ENCODE measurements at places on chromosomes 11 and 22.

- H3K27me3 ChIP-seq, result no peaks in the 10 kb centered on the region
- no peak for DNase-seq
- no peaks in the 10 kb centered on the region for H3K36me3 ChIP-seq
- no peak overlapping the region for H3K27ac ChIP-seq
- no peak overlapping the region for H3K4me3 ChIP-seq
Measured at GRCh38 chr11:109808569-109808968, 284.6 kb upstream of the ZC3H12C start.

- peak overlapping the region; percentile 85 for H3K27ac ChIP-seq
- peaks cover 41% of the 10 kb centered on the region for H3K4me1 ChIP-seq
- H3K36me3 ChIP-seq, result no peaks in the 10 kb centered on the region
- H3K27me3 ChIP-seq, result no peaks in the 10 kb centered on the region
Measured at GRCh38 chr22:37183432-37184379, 4.3 kb downstream of the C1QTNF6 start.

DNA sequence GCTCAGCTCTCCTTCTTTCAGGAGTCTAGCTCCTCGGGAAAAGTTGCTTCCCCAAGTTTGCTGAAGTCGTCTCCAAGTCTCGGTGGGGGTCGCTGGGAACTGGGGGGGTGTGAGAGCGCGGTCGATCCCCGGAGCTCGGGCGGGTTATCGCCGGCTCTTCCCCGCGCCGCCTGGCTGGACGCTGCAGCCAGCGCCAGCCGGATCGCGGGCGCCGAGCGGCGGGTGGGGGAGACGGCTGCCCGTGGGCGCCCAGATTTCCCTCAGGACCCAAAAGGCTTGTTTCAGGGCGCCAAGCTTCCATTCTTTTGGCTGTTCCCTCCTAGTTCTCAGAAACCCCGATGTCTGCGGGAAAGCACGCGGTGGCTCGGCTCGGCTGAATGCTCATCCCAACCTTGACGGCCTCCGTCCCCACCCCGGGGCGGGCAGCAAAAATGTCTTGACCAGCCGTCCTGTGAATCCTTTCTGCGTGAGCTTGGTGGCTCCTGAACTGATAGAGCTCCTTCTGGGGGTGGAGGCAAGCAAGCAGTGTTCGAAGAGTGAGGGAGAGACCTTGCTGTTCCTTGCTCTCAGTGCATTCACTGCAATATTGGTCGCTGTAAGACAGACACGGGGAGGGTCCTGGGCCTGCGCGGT lies 1.7 kb downstream of the ZBTB16 start:
- H3K4me3 ChIP-seq, result peak overlapping the region; percentile 91
- peaks cover 50% of the 10 kb centered on the region for H3K27me3 ChIP-seq
- H3K36me3 ChIP-seq, result no peaks in the 10 kb centered on the region
- peaks cover 12% of the 10 kb centered on the region for H3K4me1 ChIP-seq

- no peak overlapping the region for H3K4me3 ChIP-seq
- no peak for DNase-seq
- H3K4me1 ChIP-seq, result no peaks in the 10 kb centered on the region
- no peaks in the 10 kb centered on the region for H3K36me3 ChIP-seq
Measured at GRCh38 chr11:119976805-119977560, 160.9 kb downstream of the TRIM29 start.

- H3K27ac ChIP-seq, result no peak overlapping the region
- H3K27me3 ChIP-seq, result peaks cover 13% of the 10 kb centered on the region
- DNase-seq, result no peak
- no peak overlapping the region for H3K4me3 ChIP-seq
- no peaks in the 10 kb centered on the region for H3K36me3 ChIP-seq
Measured at GRCh38 chr11:61632096-61632495, 48.1 kb upstream of the DAGLA start.

DNA sequence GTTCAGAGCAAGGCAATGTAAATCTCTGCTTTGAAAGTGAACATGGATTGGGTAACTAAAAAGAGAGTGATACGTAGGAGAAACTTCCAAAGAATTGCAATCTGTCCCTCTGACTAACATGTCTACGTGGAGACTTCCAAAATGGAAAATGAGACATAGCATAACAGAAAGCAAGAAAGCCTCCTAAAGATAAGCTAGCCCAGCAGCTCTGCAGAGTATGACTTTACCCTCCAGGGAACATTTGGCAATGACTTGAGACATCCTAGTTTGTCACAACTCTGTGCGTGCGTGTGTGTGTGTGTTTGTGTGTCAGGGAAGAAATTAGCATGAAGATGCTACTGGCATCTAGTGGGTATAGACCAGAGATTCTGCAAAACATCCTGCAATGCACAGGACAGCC lies 817.4 kb downstream of the NTM start:
- no peak for DNase-seq
- no peak overlapping the region for H3K4me3 ChIP-seq
- H3K27me3 ChIP-seq, result no peaks in the 10 kb centered on the region
- no peak overlapping the region for H3K27ac ChIP-seq

DNA sequence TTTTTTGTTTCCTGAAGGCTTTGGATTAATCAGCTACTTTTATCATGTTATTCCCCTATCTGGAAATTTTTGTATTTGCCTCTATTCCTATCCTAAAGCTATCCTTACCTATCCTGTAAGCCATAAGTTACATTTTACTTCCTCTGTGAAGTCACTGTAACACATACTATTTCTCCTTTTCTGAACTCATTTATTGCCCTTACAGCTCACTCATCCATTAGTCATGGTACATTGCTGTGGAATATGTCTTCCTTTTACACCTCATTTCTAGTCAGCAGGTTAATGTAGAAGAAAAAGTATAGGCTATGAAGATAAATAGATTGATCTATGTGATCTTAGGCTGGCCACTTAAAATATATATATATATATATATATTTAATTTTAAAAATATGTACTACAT lies 28.0 kb downstream of the SWAP70 start:
- H3K4me3 ChIP-seq, result no peak overlapping the region
- H3K4me1 ChIP-seq, result peaks cover 3% of the 10 kb centered on the region
- H3K36me3 ChIP-seq, result peaks cover 15% of the 10 kb centered on the region
